OCI-LY7 (cell line): ENCODE measurements at places on chromosomes 3 and 15.

DNA sequence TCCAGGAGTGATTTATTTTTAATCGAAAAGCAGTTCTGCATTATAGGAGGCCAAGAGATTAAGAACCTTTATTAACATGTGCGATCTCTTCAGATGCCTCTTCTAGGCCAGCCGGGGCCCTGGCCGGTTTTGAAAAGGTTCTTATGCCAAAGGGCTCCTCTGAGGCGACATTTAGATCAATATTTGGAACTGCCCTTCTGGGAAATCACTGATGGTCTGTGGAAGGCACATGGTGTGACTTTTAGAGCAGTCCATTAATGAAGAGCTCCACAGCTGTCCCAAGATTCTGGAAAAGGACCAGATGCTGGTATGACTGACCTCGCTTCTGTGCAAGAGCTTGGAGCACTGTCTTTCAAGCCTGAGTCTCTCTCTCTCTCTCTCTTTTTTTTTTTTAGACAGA, 19.7 kb downstream of the MGLL start:
- DNase-seq = no peak

DNA sequence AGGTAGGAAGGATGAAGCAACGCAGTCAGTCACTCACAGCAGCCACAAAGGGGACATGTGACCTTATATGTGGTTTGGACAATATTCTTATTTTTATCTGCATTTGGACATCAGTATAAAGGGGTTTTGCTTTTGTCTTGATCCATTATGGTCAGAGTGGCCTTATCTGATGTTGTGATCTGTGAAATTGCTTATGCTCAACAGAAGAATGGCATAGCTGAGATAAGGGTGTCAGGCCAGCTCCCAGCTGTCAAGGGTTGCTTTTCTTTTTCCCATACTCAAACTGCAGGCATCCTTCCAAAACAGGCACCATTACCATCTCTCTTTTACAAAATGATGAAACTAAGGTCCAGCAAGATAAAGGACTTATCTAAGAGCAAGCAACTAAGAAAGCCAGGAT, 28.1 kb downstream of the DCLK3 start:
- DNase-seq = no peak

DNA sequence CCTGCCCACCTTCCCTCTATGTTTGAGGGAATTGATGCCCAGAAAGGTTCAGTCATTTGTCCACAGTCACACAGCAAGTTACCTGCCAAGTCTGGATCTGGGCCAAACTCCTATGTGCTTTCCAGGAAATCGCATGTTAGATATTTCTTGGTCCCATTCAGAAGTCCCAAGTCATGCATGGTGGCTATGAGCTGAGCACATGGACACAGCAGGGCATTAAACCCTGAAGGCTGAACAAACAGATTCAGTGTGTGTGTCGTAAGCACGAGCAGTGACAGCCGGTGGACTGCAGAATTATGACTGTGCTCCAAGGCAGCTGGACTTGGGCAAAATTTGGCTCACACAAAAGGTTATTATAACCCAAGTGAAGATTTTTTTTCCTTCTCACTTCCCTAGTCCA, 11.4 kb upstream of the SLC6A6 start:
- DNase-seq = no peak

DNA sequence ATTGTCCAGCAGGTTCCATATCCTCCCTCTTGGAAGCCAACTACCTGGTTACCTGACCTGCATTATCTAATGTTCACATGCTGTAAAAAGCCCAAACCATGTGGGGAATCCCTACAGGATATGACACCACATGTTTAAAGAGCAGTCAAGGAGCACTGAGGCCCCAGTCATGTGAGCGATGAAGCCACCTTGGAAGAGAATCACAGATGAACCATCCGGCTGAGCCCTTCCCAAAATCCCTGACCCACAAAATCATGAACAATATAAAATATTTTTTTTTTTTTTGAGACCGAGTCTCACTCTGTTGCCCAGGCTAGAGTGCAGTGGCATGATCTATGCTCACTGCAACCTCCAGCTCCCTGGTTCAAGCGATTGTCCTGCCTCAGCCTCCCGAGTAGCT, 10.6 kb upstream of the ANKDD1A start:
- no peak for DNase-seq

GRCh38 chr3:102449341-102449740, 14.5 kb downstream of the ZPLD1 start:
- DNase-seq = no peak

DNA sequence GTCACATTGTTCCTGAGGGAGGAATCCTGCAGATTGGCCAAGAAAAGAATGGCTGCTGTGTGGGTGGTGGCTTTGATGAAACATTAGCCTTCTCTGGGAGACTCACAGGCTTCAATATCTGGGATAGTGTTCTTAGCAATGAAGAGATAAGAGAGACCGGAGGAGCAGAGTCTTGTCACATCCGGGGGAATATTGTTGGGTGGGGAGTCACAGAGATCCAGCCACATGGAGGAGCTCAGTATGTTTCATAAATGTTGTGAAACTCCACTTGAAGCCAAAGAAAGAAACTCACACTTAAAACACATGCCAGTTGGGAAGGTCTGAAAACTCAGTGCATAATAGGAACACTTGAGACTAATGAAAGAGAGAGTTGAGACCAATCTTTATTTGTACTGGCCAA, 6.1 kb downstream of the PTX3 start:
- DNase-seq = no peak

DNA sequence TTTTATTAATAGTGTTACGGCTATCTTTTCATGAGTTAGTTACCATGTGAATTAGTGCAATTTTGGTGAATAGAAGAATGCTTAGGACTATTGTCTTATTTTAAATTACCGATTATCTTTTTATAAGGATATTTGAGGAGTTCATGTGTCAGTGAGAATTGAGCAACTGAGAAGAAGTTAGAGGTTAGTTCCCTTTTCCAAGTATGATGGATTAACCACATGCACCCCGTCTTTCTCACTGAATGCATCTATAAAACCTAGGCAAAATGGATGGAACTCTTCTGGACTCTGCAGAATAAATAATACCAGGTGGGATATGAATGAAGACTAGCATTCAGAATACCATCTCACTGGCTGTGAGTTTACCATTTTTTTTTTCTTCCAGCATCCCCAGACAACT, 74.3 kb downstream of the TCF12 start:
- DNase-seq = no peak

- DNase-seq = no peak
Observed at GRCh38 chr3:107858876-107859275, 232.0 kb downstream of the CD47 start.

DNA sequence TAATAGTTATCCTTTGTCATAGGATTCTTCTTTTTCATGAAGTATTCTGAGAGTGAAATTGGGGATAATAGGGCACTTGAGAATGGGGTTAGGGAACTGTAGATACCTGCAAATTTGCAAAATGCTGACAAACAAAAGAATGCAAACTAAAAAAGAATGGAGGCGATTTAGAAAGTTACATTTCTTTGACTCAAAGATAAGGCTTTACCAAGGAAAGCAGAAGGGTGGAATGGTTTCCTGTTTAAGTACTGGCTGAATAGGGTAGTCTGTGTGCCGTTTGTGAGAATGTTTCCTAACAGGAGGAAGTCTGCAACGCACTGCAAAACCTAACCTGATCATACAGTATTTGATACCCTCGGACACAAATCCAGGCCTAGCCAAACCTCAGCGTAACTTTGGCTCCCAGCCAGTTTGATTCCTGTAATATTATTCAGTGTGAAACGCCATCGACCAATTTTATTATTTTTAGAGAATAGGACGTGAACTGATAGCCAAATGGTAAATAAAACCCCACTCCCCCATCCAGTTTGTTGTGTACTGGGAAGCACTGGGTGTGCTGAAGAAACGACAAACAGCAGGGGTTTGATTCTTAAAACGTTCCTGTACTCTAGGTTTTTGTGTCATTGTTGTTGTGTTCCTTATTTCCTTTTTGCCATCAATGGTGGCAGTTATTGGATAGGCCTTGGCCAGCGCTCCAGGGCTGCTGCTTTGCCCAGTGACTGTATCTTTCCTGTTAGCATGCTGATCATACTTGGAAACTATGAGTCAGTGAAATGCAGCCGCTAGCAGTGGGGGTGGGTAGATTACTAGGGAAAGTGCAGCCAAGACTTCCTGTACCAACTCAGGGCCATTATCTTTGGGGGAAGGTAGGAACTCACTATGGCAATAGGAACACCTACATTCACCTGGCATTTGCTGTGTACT, 148.0 kb upstream of the TBL1XR1 start:
- DNase-seq = peak; percentile 59

- DNase-seq = peak; percentile 17
Observed at GRCh38 chr3:31629054-31629453, 96.3 kb downstream of the STT3B start.

DNA sequence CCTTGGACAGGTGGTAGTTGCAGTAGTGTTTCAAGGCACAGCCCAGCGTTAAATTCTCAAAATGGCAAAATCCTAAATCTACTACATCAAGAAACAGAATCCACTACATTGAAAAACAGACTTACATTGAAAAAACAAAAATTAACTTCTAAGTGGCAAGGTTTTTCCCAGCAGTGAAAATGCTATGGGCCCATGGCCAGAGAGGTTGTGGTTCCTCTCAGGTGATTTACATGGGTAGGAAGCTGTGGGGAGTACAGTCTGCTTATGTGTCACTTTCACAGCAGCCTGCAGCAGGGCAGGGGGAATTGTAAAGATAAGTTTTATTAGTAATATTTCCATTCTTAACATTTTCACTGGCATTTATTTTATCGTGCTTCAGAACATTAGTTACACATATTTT, 24.9 kb downstream of the TTC14 start:
- DNase-seq = no peak

- no peak for DNase-seq
Observed at GRCh38 chr15:35393398-35393797, 152.6 kb downstream of the DPH6 start.

DNA sequence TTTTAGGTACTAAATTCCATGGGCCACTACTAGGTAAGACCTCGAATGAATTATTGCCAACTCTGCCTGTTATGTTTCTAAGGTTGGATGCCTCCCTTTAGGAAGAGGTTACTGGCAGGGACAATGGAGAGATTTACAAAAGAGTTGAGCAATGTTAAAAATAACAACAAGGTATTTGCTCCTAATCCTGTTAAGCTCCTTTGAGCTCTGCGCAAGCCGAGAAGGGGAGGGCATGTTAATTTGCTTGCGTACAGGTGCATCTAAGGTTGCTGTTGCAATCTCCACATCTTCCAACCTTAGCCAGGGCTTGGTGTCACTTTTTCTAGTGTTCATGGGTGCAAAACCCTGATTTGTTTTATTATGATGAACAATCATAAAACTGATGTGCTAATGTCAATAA, 161.5 kb upstream of the TPM1 start:
- no peak for DNase-seq

DNA sequence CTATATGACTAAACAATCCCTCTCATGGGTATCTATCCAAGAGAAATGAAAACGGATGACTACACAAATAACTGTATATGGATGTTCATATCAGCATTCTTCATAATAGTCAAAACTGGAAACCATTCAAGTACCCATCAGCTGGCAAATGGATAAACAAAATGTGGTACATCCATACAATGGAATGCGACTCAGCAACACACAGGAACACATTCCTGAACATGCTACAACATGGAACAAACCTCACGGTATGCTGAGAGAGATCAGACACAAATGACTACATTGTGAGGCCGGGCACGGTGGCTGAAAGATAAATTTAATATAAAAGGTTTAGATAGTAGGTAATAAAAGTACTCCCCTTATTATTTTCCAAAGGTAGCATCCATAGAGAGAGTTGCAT, 42.6 kb downstream of the CCR4 start:
- no peak for DNase-seq

GRCh38 chr3:195285372-195285771, 14.4 kb upstream of the XXYLT1 start:
- DNase-seq = no peak

DNA sequence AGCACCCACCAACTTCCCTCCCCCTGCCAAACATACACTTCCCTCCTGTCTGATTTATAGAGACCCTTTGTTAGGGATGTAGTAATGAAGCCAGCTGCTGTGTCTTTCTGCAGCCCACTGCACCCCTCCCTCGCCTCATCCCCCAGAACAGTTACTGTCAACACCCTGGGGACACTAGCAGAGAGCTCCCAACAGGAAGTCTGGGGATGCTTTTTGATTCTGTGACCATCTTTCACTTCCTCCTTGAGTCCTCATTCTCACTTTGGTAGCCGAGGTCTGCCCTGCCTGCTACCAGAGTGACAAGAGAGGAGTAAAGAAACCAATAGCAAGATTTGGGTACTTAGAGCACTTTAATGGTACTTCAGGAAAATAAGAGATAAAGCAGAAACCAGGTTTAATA, 201.6 kb downstream of the SATB1 start:
- peak; percentile 97 for DNase-seq

- DNase-seq = no peak
Observed at GRCh38 chr15:63600001-63600615, 2.9 kb downstream of the FBXL22 start.

DNA sequence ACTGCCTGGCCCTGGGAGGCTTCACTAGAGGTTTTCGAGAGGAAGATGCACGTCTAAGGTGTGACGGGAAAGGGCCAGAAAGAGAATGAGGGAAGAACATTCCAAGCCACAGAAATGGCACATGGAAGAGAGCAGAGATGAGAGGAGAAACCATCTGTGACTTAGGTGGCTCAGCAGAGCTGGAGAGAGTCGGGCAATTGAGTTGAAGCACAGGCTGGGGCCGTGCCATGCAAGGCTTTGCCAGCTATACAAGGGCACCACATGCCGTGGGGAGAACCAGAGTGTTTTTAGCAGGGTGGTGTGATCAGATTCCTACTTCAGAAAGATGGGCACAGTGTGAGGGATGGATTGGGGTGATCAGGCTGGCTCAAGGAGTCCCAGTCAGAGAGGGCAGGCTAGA, 126.1 kb downstream of the VGLL4 start:
- DNase-seq = no peak

DNA sequence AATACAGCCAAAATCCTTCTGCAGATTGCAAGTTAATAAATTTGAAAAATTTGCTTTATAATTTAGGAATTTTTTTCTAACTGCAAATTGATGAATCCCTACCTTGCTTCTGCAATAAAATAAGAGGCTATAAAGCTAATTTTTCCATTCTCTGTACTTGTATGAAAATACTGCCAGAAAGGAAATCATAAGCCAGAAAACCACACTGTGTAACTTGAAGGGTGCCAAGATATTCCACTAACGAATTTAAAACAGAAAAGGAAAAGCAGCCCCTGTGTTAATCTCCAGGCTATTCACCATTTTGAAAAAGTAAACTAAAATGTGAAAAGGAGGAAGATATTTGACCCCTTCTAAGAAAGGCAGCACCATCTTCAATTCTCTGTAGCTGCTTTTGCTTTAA, 557.9 kb upstream of the ZNF385D start:
- DNase-seq = no peak

DNA sequence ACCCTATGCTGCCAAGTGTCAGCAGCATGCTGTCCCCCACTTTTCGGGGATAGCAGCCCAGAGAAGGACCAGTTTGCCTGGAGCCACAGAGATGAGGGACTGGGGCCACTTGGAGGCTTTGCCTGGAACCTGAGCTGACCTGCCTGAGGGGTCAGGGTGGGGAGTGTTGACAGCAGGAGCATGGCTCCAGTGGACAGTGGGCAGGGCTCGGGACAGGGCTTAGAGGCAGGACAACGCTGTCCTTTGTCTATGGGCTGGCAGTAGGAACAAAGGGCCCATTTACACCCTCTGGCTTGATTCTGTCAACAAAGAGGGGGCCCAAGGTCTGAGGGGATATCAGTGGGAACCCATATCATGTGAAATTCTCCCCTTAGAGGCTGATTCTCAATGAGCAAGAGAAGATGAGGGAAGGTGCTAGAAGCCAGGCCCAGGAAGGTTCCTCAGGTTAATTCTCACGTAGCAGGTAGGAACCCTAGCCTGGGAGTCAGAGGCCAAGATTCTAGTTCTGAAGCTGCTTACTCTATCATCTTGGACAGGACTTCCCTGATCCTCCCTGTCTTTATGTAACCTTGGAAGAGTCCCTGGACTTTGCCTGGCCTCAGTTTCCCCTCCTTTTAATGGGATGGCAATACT, 29.7 kb upstream of the HHATL start:
- DNase-seq = no peak
